ENCODE measurements at places on chromosomes 5 and 9.

- no peak for DNase-seq
These were observed 61.6 kb downstream of the PSAT1 start for GRCh38 chr9:78358329-78359051.

DNA sequence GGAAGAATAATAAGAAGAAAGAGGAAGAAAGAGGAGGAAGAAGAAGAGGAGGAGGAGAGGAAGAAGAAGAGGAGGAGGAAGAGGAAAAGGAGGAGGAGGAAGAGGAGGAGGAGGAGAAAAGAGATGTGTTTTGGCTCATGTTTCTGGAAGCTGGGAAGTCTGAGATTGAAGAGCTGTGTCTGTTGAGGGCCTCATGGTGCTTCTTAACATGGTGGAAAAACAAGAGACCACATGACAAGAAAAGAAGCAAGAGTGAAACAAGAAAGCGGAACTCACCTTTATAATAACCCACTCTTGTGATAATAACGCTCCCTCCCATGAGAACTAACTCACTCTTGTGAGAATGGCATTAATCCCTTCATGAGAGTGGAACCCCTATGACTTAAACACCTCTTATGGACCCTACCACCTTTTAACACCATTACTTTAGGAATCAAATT is 36.1 kb upstream of the RANBP6 start:
- DNase-seq, result no peak

GRCh38 chr5:33195431-33196165 is 245.2 kb upstream of the TARS1 start:
- DNase-seq, result no peak

GRCh38 chr5:124546643-124547042 is 199.8 kb downstream of the ZNF608 start:
- no peak for DNase-seq

DNA sequence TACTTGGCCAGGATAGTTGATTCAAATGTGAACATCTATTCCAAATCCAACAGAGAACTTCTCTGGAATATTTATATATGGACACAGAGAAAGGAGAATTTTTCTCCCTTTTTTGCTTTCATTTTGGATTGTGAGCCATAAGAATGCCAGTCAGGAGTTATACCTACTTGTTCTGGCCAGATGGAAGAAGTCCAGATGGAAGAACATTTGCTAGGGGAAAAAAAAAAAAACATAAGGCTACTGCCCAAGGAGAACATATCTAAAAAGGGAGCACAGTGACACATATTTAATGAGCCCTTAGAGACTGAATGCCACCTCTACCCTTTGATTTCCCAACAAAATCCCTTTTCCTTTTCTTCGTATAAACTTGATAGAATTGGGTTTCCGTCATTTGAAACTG is 61.7 kb upstream of the PPP2R2B start:
- no peak for DNase-seq

DNA sequence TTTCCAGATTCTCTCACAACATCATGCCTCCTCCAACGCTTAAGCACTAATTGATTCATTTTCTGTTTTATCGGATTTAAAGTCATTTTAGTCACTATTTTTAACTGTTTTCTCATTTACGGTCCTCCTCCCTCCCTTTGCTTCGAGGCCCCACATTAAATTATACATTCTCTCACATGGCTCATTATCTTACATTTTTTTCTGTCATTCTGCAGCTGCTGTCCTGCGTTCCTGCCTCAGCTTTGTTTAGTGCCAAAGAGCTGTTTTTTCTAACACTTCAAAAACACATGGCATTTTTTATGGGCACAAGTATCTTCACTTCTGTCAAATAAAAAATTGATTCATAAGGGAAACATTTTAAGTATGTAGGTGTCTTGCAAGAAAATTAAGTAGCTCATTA is 130.1 kb upstream of the FST start:
- no peak for DNase-seq

- no peak for DNase-seq
These were observed 9.0 kb downstream of the CD274 start for GRCh38 chr9:5459289-5459829.

DNA sequence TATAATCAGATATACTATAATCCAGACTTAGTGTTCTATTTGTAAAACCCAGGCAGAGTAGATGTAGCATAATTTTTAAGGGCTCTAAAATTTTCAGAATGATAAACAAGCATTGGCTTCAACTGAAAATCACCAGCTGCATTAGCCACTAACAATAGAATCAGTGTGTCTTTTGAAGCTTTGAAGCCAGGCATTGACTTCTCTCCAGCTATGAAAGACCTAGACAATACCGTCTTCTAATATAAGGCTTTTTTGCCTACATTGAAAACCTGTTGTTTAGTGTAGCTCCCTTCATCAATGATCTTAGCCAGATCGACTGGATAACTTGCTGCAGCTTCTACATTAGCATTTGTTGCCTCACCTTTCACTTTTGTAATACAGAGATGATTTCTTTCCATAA is 1877.3 kb upstream of the ACO1 start:
- DNase-seq, result no peak

- no peak for DNase-seq
These were observed 934 bp upstream of the FCN1 start for GRCh38 chr9:134918646-134919045.

DNA sequence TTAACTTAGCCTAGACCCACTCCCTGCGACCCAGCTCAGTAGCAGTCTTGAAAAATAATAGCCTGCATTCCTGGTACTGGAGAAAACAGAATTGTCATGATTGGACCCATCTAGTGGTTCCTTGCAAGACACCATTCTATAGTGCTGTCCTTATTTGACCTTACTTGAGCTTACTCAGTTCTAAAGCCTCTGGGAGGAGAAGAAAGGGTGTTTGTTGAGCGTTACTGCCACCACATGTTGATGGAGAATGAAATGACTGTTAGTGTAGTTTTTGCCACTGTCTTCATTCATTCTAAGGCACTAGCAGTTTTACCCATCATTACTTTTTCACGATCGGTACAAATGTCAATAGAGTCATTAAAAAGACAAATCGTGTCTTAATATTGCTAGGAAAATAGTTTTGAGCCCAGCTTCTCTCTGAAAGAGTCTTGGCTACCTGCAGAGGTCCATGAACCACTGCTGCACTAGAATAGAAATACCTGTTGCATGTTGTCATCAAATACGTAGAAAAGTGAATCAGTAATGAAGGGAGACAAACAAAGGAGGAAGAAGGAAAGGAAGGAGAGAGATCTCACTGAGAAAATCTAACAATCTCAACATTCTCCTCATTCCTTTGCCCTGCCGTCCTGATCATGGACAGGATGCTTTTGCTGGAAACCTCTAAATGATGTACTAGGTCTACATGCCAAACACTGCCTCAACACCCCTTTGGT is 96.0 kb downstream of the LIX1 start:
- no peak for DNase-seq

DNA sequence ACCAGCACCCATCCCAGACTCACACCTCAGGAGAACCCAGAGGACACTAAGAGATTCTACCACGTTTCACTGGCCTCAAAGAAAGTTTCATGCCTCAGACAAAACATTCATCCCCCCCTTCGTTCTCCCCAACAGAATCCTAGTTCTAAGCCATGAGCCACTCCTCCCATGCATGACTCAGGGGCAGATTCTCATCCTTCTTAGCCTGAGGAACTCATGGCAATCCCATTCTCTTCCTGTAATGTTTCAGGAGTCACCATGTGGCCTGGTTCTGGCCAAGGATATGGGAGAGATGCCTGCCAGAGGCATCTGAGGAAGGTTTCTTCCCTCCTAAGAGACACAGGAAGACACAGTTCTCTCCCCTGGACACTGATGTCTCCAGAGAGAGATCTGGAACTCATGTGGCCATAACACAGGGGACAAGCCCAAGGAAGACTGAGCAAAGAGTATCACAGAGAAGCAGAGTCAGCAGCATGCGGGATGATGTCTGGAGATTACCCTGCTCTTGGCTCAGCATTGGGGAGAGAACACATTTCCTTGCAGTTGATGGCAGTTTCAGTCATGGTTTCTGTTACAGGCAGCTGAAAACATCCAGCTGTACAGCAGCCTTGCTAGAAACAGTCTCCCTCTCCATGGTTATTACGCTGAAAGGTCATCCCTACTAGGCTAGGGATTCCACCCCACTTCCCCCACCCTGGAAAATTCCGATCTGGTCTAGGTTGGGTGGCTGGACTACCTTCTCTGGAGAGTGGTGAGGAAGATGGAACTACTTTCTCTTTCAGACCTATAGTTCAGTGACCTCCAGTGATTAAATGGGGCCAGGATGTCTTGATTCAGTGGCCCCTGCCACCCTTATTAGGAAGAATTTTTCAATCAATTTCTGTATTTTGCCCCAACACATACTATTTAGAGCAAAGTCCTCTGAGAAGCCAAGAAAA is 115.4 kb downstream of the ZNF608 start:
- no peak for DNase-seq

DNA sequence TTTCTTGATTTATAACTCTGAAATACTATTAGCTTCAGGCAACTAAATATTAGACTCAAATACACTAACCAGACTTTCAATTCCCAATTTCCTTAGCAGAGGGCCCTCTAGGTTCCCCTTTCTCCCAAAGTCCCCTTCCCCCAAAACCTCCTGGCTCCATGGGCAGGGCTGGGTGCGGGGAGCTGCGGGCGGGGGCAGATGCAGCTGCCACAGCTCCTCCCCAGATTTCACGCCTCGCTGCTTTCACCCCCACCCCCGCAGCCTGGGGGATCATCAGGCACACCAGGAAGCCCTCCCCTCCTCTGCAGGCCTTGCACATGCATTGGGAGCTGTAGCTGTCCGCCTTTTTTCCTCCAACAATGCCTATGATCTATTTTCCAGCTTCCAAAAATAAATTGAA is 82.8 kb upstream of the SPATA31C2 start:
- no peak for DNase-seq

- DNase-seq, result no peak
These were observed 110.5 kb downstream of the JMY start for GRCh38 chr5:79346420-79346824.

DNA sequence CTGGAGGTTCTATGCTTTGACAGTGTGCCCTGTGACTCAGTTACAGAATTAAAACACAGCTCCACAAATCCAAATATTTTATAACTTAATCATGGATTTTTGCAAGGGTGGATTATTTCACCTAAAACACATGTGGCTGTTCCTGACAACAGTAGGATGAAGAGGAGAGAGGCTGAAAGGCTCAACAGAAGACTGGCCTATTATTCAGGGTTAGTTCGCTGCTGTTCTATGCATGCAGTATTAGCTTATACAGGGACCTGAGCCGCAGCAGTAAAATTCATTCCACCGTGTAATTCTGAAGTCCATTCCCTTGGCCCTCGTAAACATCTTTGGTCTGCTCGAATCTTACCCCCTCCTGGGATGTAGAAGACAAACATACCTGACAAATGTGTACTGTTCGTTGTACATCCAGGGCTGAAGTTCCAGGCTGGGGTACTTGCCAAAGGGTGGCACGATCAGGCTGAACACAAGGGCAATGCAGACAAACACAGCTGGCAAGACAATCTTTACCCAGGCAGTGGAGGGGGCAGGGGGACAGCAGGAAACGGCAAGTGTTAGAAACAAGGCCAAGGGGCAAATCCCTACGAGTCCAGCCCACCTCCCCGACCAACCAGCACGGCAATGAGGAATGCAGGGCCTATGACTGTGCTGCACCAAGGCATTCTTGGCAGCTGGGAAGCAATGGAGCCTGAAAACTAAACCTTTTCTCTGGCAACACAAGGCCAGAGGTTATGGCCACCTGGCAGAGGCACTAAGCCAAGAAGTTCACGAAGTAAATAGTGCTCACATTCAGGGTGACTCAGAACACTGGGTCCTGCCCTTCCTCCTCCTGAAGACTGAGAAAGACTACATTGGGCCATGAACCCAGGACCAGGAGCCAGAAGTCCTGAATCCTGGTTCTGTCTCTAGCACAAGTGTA is 46.8 kb downstream of the NIPSNAP3B start:
- DNase-seq, result no peak

DNA sequence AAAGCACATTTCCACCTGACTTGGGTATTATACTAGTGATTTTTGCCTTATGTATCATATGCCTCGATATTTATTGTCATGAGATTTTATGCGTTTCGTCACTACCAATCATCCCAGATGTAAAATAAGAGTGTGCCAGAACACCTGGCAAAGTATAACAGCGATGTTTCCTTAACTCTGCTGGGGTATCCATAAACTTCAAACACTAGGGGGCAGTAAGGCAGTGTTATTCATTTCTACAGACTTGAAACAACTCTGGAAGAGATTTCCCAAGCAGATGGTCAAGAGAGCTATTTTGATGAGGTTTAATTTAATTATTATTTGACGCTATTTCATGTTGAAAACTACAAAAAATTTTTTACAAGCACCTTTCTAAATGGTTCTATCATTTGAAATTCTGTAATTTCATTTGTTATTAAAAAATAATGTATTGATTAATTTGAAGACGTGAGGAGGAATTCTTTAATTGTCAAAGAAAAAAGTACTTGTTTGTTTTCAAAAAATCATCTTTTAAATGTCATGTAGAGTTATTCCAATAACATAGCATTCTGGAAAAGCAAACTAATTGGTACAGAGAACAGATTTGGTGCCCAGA is 388.5 kb upstream of the CTNND2 start:
- DNase-seq, result no peak

DNA sequence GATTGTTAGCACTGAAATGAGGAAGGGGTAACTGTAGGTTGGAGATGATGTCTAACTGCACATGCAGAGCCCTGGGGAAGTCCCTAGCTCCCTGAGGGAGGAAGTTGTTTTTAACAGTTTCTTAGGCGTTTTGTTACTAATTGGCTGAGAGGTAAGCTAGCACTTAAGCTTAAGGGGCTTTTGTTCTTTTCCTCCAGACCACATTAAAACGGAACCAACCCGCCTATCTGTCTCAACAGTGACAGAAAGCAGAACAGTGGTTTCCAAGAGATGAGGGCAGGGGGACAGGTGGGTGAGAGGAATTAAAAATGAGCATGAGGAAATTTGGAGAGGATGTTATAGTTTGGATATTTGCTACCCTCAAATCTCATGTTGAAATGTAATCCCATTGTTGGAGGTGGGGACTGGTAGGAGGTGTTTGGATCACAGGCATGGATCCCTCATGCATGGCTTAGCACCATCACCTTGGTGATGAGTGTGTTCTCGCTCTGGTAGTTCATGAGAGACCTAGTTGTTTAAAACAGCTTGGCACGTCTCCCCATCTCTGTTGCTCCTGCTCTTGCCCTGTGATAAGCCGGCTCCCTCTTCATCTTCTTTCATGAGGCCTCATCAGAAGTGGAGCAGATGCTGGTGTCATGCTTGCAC is 38.9 kb downstream of the LYRM7 start:
- DNase-seq, result no peak

- no peak for DNase-seq
These were observed 217.5 kb downstream of the DRD1 start for GRCh38 chr5:175226506-175226905.

DNA sequence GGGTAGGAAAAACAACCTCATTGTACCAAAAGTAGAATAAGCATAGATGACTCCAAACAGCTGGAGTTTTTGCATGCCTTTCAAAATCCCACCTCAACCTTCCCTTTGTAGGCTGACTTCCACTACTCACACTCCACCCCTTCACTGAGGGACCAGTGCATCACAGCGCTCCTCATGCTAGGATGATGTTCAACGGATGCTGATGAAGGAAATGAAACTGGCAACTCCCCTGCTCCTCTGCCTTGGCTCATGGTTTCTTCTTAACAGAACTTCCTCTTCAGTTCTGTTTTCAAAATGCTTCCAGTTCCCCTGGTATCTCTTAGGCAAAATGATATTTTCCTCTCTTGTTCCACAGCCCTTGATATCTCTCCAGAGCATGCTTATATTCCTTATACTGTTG is 29.0 kb downstream of the LIFR start:
- DNase-seq, result no peak

GRCh38 chr9:110255463-110256379 is 586 bp downstream of the TXN start:
- DNase-seq, result no peak
